Activated naive CD8-positive, alpha-beta T cell treated with anti-CD3 and anti-CD28 coated beads, Interleukin-2, amount 50 U/mL, for 24 hours (primary cell): ENCODE measurements at places on chromosomes 16 and 17.

- DNase-seq, result no peak
Measured at GRCh38 chr17:7646457-7646856, 4.3 kb upstream of the ATP1B2 start.

- no peak for DNase-seq
Measured at GRCh38 chr17:66560691-66561090, 258.3 kb downstream of the PRKCA start.

DNA sequence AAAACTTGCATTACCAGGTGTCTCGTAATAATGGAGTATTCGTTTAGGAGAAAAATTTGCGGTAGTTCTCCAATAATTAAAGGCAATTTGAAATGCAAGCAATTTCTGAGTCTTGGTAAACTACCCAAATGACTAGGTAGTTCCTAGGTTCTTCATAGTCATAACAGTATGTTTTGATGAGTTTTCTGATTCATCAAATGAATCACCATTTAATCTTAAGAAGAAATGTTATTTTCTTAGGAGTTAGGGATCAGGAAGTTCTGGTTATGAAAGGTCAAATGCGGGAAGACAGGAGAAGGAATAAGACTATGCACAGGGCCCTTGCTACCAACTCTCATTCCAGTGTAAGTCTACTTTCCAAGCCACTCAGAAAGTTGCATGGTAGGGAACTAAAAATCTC lies 221.5 kb upstream of the SOX9 start:
- no peak for DNase-seq

DNA sequence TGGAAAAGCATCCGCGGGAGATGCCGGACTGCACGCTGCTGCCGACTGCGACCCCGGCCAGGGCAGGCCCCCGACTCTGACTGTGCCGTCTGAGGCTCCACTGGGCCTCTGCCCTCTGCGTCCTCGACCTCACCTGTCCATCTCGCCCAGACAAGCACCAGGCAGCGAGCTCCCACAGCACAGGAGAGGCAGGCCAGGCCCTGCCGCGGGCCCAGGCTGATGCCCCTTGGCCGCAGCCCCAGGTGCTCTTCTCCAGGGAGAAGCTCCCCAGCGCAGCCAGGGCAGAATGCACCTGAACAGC lies 98.1 kb upstream of the DNAH17 start:
- no peak for DNase-seq

GRCh38 chr16:50457423-50457822 lies 88.6 kb upstream of the BRD7 start:
- DNase-seq, result no peak
